ENCODE measurements at places on chromosomes 11 and 22.

DNA sequence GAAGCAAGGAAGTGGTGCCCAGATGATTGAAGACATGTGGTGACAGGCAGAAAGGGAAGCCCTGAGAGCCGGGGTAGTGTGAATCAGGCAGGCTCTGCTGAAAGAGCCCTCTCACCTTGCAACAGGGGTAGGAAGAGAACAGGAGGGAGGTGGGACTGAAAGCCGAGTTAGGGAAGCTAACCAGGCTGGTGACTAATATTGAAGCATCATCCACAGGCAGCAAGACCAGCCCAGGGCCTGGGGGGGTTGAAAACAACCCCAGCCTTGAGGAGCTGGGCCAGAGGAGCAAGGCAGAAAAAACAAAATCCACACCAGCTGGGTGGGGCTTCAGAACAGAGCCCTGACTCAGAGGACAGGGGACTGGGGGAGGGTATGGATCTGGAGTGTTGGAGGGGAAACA is 35.0 kb upstream of the CRTAM start:
- no peak for DNase-seq

- no peak for DNase-seq
Observed at GRCh38 chr11:96204366-96204659, 138.7 kb downstream of the MAML2 start.

DNA sequence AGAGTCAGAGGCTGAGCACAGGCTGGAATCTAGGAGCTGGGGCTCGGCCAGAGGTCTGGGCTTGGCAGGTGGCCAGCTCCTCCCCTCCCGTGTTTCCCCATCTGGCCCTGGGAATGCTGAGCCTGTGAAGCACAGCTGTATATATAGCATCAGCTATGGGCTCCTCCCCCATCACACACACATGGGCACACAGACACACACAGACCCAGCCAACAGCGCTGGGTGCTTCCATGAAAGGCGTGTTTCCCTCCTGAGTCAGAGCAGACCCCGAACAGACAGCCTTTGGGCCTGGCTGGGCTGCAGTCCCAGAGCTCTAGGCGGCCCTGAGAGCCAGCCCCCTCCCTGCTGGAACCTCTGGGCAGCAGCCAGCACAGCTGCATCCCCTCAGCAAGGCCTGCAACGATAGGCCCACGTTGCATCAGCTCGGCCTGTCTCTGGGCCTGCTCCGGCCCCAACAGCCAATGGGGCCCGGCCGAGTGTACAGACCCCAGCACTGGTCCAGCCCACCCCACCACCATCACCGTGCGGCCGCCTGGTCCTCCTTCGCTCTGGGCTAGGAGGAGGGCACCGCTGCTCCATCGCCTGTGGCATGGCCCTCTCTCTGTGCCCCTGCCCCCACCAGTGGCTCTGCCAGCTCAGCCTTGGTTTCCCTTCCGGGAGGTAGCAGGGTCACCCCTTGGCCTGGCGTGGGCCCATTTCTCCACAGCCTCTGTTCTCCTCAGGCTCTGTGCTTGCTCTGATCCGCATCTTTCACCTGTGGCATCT is 7.6 kb upstream of the SERPINH1 start:
- DNase-seq: no peak

GRCh38 chr22:26436903-26437515 is 7.9 kb downstream of the ASPHD2 start:
- no peak for DNase-seq

DNA sequence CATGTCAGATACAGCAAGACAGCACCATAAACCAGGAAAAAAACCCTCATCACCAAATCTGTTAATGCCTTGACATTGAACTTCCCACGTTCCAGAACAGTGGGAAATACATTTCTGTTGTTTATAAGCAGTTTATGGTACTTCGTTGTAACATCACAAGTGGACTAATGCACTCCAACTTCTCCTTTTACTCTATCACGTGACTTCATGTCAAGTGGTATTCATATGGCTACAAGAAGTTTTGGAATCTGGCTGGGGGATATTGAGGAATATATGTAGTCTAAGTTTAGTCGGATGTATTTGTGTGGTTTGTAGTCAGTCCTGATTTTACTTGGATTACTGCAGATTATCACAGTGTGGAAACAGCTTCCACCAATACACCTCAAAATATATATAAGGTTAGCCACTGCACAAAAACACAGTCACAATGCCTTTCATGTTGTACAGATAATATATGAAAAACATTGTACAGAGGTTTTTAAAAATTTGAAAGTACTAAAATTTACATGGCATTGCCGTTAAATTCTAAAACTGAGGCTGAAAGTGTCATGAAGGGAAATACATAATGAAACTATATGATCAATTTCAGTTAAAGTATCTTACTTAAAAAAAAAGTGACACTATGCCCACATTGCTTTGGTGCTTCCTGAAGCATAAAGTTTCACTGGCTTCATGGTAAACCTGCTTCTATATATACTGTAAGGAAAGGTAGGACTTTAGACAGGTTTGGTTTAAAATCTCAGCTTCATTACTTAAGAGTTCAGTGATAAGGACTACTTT is 134.1 kb downstream of the CASP12 start:
- no peak for DNase-seq

- DNase-seq: no peak
Observed at GRCh38 chr11:77441426-77441825, 32.5 kb downstream of the PAK1 start.

- no peak for DNase-seq
Observed at GRCh38 chr11:119029340-119030028, 1.2 kb downstream of the SLC37A4 start.

- DNase-seq: no peak
Observed at GRCh38 chr11:27171376-27171958, 130.9 kb downstream of the BBOX1 start.

- DNase-seq: no peak
Observed at GRCh38 chr11:73176874-73177155, 34.7 kb upstream of the FCHSD2 start.
